ENCODE measurements at places on chromosomes 3 and 15.

DNA sequence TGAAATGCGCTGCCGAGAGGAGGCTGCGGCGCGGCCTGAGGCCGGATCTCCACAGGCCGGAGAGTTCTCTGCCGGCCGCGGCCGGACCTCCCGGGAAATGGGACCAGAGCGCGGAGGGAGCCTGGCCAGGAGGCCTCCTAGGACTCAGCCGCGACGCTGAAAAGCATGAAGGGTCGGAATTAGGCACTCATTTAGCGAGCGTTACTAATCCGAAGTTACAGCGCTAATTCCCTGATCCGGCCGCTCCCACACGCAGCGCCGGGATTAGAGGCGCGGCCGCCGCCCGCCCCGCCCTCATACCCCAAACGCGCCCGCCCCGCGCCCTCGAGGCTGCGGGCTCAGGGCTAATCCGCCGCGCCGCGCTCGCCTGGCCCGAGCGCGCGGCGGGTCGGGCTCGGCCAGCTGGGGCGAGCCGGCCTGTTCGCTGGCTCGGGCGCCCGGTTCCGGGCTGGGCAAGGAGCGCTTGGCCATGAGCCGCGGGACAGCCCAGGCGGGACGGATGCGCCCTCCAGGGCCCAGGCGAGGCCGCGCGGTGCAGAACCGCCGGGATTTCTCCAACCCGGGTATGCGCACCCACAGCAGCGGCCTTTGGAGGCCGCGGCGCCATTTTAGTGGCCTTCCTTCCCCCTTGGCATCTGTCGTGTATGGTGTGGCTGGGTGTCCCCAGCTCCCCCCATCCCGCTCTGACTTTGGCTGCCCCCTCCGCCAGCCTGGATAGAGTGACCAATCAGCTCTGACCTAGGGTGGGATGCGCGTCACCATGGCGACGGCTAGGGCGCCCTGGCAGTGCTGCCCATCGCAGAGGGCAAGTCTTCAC lies 36.8 kb upstream of the POLG start:
- DNase-seq = no peak

GRCh38 chr3:61578667-61579367 lies 17.4 kb downstream of the PTPRG start:
- no peak for DNase-seq

DNA sequence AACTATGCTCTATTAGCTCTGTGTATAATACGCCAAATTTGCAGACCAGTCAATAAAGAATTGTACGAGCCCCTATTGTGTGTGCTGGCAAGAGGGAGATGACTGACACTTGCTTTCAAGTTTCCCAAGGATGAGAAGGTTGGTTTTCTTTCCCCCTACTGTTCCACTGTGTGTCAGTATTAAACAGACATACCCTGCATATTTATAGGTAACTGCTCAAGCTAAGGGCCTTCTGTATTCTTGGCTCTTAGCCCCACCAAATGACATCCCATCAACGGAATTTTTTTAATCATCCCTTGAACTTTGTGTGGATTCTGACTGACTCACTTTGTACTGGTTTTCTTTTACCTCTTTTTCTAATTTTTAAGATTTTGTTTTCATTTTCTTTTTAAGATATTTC lies 60.6 kb upstream of the GYG1 start:
- no peak for DNase-seq

GRCh38 chr3:15294929-15295328 lies 37.5 kb downstream of the SH3BP5 start:
- no peak for DNase-seq

DNA sequence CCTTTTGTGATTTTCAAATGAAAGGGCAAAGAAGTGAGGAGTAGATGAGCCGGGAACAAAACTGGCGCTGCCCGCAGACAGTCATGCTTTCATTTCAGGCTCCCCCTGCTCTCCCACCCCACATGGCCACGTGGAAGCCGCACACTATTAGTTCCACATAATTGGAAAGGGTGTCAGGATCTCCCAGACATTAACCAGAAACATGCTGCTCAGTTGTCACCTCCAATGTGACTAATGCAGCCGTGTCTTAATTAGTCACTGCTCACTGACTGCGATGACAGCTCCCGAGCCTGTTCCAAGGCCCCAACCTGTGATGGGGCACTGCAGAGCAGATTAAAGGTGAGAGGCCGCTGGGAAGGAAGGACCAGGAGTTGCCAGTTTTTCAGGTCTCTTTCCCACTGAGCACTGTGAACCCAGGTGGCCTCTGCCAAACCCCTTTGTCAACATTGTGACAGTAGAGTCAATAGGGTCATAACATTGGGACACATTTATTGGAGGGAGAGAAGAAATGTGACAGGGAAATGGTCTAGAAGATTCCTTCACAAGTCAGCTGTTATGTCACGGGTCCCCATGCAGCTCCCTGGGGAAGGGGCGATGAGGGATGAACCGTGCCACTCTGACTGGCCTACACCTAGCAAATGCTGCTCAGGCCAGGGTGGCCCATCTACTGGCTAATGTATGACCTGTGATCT lies 38.6 kb upstream of the SFMBT1 start:
- peak; percentile 57 for DNase-seq

DNA sequence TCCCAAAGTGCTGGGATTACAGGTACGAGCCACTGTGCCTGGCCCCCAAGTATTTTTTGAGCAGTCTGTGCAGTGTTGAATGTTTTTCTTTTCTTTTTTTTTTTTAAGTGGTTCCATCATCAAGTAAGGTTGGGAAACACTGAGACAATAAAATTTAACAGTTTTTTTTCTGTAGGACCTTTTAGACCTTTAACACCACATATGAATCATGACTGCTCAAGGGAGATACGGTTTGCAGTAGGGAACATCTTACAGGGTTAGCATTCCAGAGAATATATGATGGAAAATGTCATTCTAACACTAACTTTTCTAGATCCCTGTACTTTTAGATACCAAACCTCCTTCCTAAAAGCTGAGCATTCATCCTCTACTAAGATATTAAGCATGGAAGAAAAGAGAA lies 41.7 kb downstream of the SNX4 start:
- DNase-seq = no peak

- no peak for DNase-seq
These were observed 13.3 kb upstream of the KIF23 start for GRCh38 chr15:69400850-69401249.

DNA sequence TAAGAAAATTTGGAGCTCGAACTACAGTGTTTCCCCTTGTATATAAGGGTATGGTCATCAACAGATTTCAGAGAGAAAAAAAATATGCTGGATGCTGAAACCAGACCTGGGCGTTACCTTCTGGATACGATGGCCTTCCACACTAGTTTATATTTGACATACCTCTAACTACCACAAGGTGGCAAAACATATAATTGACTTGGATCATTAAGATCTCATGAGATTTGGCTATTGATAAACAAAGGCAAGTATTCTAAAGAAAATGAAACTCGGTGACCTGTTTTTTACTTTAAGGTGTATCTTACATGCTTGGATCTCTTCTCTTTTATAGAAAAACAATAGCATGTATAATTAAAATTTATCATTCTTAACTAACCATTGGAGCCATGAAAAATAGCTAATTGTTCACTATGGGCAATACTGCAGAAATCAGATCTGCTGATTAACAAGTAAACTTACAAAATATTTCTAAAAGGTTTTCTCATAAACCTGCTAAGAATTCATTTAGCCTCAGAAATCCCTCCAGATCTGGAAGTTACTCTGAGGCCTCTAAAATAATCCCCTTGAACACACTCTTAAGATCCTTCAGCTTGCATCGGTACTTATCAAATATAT lies 300.6 kb upstream of the KCNH8 start:
- no peak for DNase-seq

GRCh38 chr3:45516829-45517228 lies 77.7 kb upstream of the LIMD1 start:
- DNase-seq = no peak

DNA sequence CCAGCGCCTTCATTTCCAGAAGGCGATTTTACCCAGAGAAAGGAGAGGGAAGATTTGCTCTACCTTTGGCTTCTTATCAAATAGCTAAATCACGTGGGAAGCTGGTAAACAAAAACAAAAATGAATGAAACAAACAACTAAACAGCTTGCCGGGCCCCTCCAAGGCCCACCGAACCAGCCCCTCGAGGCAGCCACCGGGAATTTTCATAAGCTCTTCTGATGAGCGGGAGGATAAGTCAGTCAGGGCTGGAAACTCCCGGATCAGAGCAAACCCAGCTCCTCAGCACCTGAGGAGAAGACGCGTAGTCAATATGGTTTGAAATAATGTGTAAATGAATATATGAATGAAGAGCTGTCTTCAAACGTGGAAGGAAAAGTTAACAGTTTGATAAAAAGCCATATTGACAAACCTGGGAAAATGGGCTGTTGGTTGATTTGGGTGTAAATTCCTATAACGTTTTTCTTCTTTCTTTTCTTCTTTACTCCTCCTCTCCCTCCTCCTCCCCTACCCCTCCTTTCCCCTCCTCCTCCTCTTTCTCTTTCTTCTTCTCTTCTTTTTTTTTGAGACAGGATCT lies 10.7 kb downstream of the RPLP1 start:
- no peak for DNase-seq

DNA sequence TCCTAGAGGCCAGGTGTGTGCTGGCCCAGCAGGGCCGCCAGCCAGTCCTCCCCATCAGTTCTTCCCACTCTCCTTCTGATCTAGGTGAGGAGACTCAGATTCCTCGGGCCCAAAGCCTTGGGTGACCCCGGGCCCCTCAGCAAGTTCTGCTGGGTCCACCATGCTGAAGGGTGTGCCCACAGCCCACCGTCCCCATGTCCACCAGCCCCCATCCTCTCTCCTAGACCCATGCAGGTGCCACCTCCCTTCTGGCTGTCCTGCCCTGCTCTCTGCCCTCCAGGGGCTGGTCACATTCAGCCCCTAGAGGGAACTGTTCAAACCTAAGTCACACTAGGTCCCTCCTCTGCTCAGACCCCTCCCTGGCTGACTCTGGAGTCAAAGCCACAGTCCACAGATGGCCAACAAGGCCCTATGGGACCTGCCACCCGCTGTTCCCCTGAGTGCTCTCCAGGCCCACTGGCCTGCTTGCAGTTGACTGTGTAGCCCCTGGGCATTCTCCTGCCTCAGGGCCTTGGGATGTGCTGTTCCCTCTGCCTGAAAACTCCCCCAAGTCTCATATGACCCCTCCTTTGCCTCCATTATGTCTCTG lies 878 bp upstream of the TLR9 start:
- no peak for DNase-seq

- no peak for DNase-seq
These were observed 194.7 kb upstream of the CADPS start for GRCh38 chr3:63069806-63070475.

- DNase-seq = no peak
These were observed 701 bp downstream of the OSBPL11 start for GRCh38 chr3:125594581-125595011.

Measured in mesenteric fat pad (tissue), 1 donor.